ENCODE measurements at places on chromosomes 7 and 10.

DNA sequence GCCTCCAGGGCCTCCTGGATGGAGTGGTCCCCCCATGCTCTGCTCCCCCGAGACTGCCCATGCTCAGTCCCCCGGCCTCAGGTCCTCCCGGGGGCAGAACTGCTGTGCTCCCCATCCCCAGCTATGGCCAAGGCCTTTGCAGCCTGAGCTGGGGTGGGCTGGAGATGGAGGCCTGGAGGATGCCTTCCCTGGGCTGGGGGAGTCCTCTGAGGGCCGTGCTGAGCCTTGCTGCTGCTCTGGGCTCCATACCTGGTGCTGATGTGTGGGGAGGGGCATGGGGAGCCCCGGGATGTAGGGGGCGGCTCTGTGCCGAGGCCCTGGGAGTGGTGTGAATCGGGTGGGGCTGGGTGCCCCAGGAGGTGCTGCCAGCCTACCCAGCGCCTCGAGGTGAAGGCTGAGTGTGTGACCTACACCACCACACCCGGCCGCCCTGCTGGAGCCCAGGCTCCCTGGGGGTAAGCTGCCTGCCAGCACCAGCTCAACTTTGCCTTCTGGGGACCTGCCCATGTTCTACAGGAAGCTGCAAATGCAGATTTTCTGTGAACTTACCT is 109.5 kb downstream of the UNCX start:
- no peak for DNase-seq

- no peak for DNase-seq
Observed at GRCh38 chr10:22230158-22230833, 12.5 kb upstream of the EBLN1 start.

GRCh38 chr7:16455591-16455990 is 9.9 kb downstream of the SOSTDC1 start:
- no peak for DNase-seq

- no peak for DNase-seq
Observed at GRCh38 chr10:130470286-130470685, 334.1 kb downstream of the GLRX3 start.

GRCh38 chr7:97024209-97025129 is at the start of gene DLX5:
Gene DLX5 (minus strand): TSS chr7:97024831. CDS start chr7:97024623, 208 bp downstream.
- DNase-seq: peak; percentile 67

DNA sequence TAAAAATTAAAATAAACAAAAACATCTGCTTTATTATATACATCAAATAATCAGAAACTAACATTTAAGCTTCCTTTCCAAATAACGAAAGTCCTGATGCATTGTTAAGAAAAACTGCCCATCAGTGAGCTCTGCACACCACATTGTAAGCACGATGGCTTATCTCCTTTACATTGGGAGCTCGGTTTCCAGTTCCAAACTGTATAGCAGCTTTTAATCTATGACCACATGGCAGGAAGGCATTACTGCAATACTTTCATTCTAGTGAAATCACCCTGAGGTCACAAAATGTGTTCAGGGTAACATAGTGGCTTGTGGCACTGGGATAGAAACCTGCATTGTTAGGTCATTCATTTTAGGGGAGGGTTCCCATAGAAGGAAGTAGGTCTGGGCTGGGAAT is 146.3 kb downstream of the ZNF22 start:
- DNase-seq: no peak

DNA sequence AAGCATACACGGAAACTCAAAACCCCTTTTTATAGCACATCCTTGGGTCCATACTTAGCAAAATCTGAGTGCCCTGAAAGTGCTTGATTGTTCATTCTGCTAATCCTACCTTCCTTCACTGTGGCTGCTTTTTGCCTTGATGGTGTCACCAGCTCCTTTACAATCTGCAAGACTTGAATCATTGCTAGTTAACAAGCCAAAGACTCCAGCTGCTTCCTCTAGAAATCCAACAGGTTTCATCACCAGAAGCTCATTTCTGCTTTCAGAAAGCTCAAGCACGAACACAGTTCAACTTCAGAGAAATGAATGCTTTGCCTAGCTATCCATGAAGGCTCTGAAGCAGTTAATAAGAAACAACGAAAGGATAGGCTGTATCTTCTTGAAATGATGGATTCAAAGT is 38.0 kb downstream of the USP6NL start:
- no peak for DNase-seq
